ENCODE measurements at places on chromosomes 12 and 14. TPM values are rescaled to one million over a fixed set of nuclear protein-coding genes. Genes with fewer than 3 reads are reported as not detected.

OR6C65 gene
- not detected for total RNA-seq

ZNF385A gene
- 34.2 TPM for total RNA-seq

DNA sequence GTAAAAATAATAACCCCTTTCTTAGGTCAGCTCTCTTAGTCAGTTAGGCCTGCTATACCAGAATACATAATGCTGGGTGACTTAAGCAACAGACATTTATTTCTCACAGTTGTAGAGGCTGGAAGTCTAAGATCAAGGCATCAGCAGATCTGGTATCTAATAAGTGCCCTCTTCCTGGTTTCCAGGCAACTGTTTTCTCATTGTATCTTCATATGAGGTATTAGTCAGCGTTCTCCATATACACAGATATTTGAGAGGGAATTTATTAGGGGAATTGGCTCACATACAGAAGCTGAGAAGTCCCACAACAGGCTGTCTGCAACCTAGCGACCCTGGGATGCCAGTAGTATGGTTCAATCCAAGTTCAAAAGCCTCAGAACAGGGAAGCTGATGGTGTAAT is 896.0 kb downstream of the GALC start:
- no peak overlapping the region for H3K4me3 ChIP-seq
- peaks cover 48% of the 10 kb centered on the region for H3K4me1 ChIP-seq
- H3K36me3 ChIP-seq: no peaks in the 10 kb centered on the region
- H3K27me3 ChIP-seq: no peaks in the 10 kb centered on the region
- peak overlapping the region; percentile 24 for H3K27ac ChIP-seq

GRCh38 chr12:122161682-122162081 is 12.3 kb downstream of the IL31 start:
- DNase-seq: no peak
- H3K27me3 ChIP-seq: no peaks in the 10 kb centered on the region
- no peaks in the 10 kb centered on the region for H3K4me1 ChIP-seq
- no peak overlapping the region for H3K27ac ChIP-seq
- H3K36me3 ChIP-seq: no peaks in the 10 kb centered on the region

GRCh38 chr12:57610554-57611107 is 604 bp upstream of the ARHGEF25 start:
- peak overlapping the region; percentile 77 for H3K4me3 ChIP-seq
- peak overlapping the region; percentile 47 for H3K27ac ChIP-seq
- H3K27me3 ChIP-seq: peaks cover 2% of the 10 kb centered on the region
- peaks cover 30% of the 10 kb centered on the region for H3K4me1 ChIP-seq
- peak; percentile 57 for DNase-seq

DNA sequence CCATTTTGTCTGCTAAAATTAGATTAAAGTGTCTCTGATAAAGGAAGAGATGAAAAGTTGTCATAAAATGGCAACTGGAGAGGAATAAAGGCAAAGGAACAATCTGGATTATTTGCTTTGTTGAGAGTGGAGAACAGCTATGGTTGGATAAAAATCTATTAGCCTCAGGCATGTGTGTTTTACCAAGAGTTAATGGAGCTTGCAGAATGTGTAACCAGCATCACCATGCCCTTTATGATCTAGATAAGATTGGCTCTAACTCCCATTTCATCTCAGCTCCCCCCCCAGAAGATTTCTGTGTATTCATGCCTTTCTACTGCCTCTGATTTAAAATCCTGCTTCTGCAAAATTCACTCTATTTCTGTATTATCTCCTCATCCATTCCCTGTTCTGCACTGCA is 93.8 kb downstream of the GALC start:
- no peak overlapping the region for H3K27ac ChIP-seq

DNA sequence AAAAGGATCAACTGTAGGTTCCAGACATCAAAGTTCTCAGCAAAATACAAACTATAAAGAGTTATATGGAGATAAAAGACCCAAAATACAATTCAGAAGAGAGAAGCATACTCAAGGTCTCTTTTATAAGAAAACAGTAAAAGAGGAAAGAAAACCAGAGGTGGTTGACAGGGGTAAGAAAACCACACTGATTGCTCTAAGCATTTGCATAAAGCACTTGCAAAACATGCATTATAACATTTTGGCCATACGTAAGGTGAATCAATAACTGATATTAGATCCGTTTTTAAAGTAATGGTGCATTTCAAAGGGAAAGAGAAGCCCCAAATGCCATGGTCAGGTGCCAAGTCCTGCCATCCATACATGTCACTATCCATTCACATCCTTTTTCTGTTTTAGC is 5.9 kb downstream of the DDHD1 start:
- no peak for DNase-seq
- H3K4me3 ChIP-seq: no peak overlapping the region
- H3K27me3 ChIP-seq: no peaks in the 10 kb centered on the region
- peaks cover 16% of the 10 kb centered on the region for H3K36me3 ChIP-seq
- peaks cover 22% of the 10 kb centered on the region for H3K4me1 ChIP-seq
- H3K27ac ChIP-seq: no peak overlapping the region

GRCh38 chr14:30581283-30581625 is 22.3 kb downstream of the G2E3 start:
- H3K27me3 ChIP-seq: no peaks in the 10 kb centered on the region
- peaks cover 33% of the 10 kb centered on the region for H3K36me3 ChIP-seq
- H3K4me3 ChIP-seq: no peak overlapping the region
- DNase-seq: no peak

DNA sequence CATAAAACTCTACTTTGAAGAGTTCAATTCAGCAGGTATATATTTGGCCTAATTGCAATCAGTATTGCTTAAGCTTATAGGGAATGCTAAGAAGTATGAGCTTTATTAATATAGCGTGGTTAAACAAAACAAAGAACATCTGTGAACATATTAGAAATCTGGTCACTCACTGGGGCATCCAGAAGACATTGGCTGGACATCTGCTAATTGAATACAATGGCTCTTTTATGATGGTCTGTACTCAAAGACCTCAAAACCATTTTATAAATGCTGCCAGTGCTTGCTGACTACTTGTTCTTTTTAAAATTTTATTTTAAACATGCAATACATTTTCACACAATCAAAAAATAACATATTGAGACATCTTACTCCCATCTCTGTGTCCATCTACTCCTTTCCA is 173.0 kb downstream of the STXBP6 start:
- DNase-seq: no peak
- H3K27ac ChIP-seq: no peak overlapping the region
- H3K27me3 ChIP-seq: no peaks in the 10 kb centered on the region

- no peak overlapping the region for H3K27ac ChIP-seq
- peaks cover 23% of the 10 kb centered on the region for H3K4me1 ChIP-seq
- H3K4me3 ChIP-seq: no peak overlapping the region
- peaks cover 2% of the 10 kb centered on the region for H3K36me3 ChIP-seq
These were observed 4.1 kb downstream of the C1QL4 start for GRCh38 chr12:49332891-49333371.

DNA sequence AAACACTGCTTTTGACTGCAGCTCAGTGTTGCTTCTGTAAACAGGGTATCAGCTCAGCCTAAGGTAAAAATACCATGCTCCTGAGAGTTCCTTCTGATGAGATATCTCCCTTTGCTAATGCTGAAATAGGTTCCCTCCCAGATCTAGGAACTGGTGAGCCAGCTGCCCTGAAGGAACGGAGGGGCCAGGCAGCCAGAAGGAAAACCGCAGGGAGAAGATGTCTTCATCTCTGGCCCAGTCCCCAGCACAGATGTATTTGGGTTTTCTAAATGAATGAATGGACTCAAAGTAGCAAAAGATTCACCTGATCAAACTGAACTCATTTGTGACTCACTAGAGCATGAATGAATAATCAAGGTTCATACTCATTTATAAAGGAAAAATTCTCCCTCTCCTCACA is 247.8 kb downstream of the MSRB3 start:
- H3K27ac ChIP-seq: no peak overlapping the region
- H3K4me3 ChIP-seq: no peak overlapping the region
- DNase-seq: no peak
- H3K36me3 ChIP-seq: no peaks in the 10 kb centered on the region
- peaks cover 40% of the 10 kb centered on the region for H3K4me1 ChIP-seq

GRCh38 chr14:25588751-25589150 is 538.8 kb upstream of the STXBP6 start:
- H3K4me3 ChIP-seq: no peak overlapping the region
- DNase-seq: no peak
- no peaks in the 10 kb centered on the region for H3K27me3 ChIP-seq
- no peaks in the 10 kb centered on the region for H3K4me1 ChIP-seq
- no peaks in the 10 kb centered on the region for H3K36me3 ChIP-seq

- no peak overlapping the region for H3K4me3 ChIP-seq
- H3K4me1 ChIP-seq: peaks cover 20% of the 10 kb centered on the region
- DNase-seq: no peak
- no peaks in the 10 kb centered on the region for H3K27me3 ChIP-seq
- H3K27ac ChIP-seq: peak overlapping the region; percentile 5
These were observed 493.5 kb upstream of the RGS6 start for GRCh38 chr14:71438684-71439083.

DNA sequence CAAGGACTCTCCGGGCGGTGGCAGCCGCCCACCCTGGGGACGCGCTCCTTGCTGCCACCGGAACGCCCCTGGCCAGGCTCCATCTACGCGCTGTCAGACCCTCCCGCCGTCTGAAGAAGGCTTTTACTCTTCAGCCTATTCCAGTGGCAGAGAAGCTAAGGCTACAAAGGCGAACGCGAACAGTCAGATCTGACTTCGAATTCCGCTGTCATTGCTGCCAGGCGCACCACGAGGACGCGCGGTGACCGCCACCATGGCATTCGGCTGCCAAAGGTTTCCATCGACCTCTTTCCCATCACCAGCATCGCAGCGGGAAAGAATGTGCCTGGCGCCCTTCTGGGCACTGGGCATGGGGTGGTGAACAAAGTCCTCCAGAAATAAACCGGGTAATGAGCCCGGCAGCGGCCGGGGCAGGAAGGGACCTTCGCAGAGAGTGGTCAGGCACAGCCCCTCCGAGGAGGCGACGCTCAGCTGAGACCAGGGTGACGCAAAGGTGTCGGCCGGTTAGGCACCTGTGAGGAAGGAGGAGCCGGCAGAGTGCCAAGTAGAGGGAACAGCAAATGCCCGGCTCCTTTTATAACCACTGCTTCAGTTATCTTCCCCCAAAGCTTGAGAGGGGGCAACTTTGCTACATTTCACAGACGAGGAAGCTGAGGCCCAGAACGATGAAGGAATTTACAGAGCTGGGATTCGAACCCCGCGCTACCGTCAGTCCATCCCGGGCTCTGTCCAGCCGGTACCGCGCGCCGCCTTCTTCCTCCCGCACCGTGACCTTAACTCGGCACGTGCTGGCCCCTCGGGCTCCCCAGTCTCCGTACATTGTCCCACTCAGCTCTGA is 1.9 kb upstream of the RFX4 start:
- H3K27ac ChIP-seq: no peak overlapping the region
- H3K4me1 ChIP-seq: peaks cover 15% of the 10 kb centered on the region
- peaks cover 98% of the 10 kb centered on the region for H3K27me3 ChIP-seq
- no peaks in the 10 kb centered on the region for H3K36me3 ChIP-seq
- DNase-seq: no peak

DNA sequence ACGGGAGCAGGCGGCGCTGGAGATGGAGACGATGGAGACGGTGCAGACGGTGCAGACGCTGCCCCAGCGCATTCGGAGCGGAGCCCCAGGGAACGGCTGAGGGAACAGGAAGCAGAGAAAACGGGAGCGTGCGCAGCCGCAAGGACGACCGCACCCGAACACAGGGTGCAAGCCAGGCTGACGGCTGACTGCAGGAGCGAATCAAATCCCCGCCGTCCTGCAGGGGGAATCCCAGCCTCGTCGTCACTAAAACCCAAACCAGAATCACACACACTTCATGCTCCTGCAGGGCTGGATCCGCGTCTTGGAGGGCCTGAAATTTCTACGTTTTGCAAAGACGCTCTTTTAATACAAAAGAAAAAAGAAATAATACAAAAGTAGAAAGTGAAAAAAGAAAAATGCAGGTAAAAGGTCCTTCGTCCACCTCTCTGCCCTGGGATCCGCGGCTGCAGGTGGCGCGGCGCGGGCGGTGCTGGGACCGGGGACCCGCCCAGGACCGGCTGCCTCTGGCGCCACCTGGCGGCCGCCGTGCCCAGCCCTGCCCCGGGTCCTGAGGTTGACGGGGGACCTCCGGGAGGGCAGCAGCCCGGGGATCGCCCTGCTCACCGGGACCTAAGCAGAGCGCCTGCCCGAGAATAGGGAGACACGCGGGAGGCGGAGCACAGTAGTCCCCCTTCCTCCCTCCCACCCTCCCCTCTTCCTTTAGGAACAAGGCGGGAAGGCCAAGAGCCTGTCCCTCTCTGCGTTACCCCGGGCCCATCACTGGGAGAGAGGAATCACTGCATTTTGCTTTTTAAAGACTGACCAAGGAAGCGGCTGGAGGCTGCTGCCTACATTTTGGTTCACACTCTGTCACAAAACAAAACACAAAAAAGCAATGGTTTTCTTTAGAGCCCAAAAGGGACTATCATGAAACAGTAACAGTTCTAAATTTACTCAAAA is 20.1 kb downstream of the STX2 start:
- peaks cover 26% of the 10 kb centered on the region for H3K4me1 ChIP-seq
- peak; percentile 66 for DNase-seq
- peaks cover 12% of the 10 kb centered on the region for H3K36me3 ChIP-seq
- H3K27ac ChIP-seq: peak overlapping the region; percentile 83
- H3K4me3 ChIP-seq: peak overlapping the region; percentile 67

DNA sequence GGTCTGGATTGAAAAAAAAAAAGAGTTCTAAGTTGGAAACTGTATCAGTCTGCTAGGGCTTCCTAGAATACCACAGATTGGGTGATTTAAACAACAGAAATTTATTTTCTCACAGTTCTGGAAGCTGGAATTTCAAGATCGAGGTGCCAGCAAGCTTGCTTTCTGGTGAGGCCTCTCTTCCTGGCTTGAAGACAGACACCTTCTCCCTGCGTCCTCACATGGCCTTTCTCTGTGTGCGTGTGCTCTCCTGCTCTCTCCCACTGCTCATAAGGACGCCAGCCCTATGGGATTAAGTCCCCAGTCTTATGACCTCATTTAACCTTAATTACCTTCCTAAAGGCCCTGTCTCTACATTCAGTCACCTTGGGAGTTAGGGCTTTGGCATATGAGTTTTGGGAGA is 215.5 kb downstream of the PIK3C2G start:
- H3K27ac ChIP-seq: no peak overlapping the region
- H3K27me3 ChIP-seq: no peaks in the 10 kb centered on the region
- DNase-seq: no peak
- peaks cover 1% of the 10 kb centered on the region for H3K4me1 ChIP-seq
- no peaks in the 10 kb centered on the region for H3K36me3 ChIP-seq
- H3K4me3 ChIP-seq: no peak overlapping the region

GRCh38 chr14:89618330-89618708 is 201.3 kb upstream of the FOXN3 start:
- no peaks in the 10 kb centered on the region for H3K27me3 ChIP-seq
- peak overlapping the region; percentile 88 for H3K4me3 ChIP-seq
- H3K36me3 ChIP-seq: no peaks in the 10 kb centered on the region
- no peak for DNase-seq
- peak overlapping the region; percentile 86 for H3K27ac ChIP-seq

All from mesothelial cell of epicardium (in vitro differentiated cells).